ENCODE measurements at places on chromosomes 13 and 19.

DNA sequence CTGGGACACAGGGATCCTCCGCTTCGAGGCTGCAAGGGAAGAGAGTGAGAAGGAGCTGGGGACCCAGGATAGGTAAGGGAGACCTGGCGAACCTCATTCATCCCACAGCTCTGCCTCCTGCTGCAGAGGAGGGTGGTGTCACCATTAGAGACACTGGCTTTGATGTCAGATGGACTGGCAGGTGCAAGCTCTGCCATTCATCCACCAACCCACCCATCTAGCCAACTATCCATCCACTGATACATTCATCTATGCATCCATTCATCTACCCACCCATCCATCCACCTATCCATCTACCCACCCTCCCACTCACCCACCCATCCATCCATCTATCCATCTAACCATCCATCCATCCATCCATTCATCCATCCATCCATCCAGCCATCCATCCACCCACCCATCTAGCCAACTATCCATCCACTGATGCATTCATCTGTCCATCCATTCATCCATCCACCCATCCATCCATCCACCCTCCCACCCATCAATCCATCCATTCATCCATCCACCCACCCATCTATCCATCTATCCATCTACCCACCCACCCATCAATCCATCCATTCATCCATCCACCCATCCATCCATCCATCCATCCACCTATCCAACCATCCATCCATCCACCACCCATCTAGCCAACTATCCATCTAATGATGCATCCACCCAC, 5.7 kb downstream of the C19orf33 start:
- no peak for DNase-seq
- no peaks in the 10 kb centered on the region for H3K36me3 ChIP-seq
- no peaks in the 10 kb centered on the region for H3K4me1 ChIP-seq
- no peaks in the 10 kb centered on the region for H3K27me3 ChIP-seq
- no peak overlapping the region for H3K4me3 ChIP-seq
- no peak overlapping the region for H3K27ac ChIP-seq

GRCh38 chr19:42088471-42089190, 12.7 kb downstream of the ZNF574 start:
- no peaks in the 10 kb centered on the region for H3K4me1 ChIP-seq
- H3K4me3 ChIP-seq = no peak overlapping the region
- no peaks in the 10 kb centered on the region for H3K36me3 ChIP-seq

DNA sequence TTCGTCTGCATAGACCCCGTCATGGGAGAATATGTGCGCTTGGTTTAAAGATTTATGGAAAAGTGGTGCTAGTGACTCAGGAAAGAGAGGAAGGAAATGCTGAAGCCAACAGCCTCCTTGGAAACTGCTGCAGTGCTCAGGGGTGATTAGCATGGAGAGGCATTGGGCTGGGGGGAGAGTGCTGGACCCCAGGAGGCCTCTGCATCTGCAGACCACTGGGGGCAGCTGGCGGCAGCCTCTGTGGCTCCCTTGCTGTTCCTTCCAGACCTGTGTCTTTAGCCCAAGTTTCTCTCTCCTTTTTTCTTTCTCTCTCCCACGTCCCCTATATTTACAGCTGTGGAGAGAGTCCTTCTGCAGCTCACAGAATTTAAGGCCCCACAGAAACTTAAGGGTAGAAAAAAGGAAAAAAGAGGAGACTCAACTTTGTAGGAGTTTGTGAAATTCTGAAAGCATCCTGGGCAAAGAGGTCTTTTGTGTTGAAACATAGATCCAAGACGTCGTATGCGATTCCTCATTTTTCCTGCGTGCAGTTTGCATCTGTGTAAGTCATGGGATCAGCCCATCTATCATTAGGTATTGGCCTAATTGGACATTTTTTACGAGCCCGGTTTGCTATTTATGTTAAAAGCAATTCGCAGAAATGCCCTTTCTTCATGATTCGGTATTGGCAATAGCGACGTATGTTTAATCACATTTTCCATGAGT, 116.2 kb upstream of the ZNF536 start:
- no peaks in the 10 kb centered on the region for H3K36me3 ChIP-seq

- H3K4me3 ChIP-seq = no peak overlapping the region
- no peaks in the 10 kb centered on the region for H3K4me1 ChIP-seq
- H3K27me3 ChIP-seq = no peaks in the 10 kb centered on the region
- DNase-seq = no peak
These were observed 379.1 kb downstream of the SUCLA2 start for GRCh38 chr13:47621931-47622330.

GRCh38 chr13:113110852-113111315, 5.3 kb downstream of the F7 start:
- DNase-seq = no peak
- H3K27me3 ChIP-seq = peaks cover 23% of the 10 kb centered on the region
- no peak overlapping the region for H3K27ac ChIP-seq
- H3K36me3 ChIP-seq = no peaks in the 10 kb centered on the region
- peak overlapping the region; percentile 32 for H3K4me3 ChIP-seq
- peaks cover 8% of the 10 kb centered on the region for H3K4me1 ChIP-seq

DNA sequence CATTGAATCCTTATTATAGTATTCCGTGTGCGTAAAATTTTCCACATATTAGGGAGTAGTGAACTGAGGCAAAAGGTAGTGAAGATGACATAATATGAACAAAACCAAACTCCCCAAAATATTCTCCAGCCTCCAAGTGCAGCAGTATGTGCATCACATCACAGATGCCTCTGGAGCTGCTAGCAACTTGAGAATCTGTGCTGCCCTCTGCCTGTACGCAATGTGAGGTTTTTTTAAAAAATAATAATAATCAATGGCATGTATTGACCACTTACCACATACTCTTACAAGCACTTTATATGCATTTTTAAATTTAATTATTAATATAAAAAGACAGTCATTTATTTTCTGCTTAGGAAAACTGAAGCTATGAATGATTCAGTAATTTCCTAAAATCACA, 583.0 kb upstream of the SPRY2 start:
- H3K27me3 ChIP-seq = no peaks in the 10 kb centered on the region
- no peaks in the 10 kb centered on the region for H3K36me3 ChIP-seq
- no peak overlapping the region for H3K27ac ChIP-seq
- no peaks in the 10 kb centered on the region for H3K4me1 ChIP-seq
- H3K4me3 ChIP-seq = no peak overlapping the region

DNA sequence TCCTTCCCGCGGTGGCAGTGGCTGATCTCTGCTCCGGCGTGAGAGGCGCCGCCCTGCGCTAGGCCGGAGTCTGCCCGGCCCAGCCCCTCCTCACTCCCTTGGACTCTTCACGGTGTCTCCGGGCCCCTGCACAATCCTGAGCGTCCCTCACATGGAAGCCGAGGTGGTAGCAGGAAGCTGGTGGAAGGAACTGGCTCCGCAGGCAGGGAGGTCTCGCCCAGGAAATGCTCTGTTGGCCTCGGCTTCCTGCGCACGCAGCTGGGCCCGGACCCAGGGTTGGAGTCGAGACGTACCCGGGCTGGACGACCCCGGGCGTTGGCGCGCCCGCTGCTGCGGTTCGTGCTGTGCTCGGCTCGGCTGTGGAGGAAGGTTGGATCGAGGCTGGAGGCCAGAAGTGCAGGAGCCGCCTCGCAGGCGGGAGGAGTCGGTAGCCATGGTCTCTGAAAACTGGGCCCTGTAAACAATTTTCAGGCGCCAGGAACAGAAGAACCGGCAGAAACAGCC, 46.3 kb downstream of the ZNF724 start:
- H3K4me3 ChIP-seq = no peak overlapping the region
- DNase-seq = peak; percentile 9
- H3K4me1 ChIP-seq = no peaks in the 10 kb centered on the region
- no peak overlapping the region for H3K27ac ChIP-seq
- H3K36me3 ChIP-seq = no peaks in the 10 kb centered on the region
- no peaks in the 10 kb centered on the region for H3K27me3 ChIP-seq

DNA sequence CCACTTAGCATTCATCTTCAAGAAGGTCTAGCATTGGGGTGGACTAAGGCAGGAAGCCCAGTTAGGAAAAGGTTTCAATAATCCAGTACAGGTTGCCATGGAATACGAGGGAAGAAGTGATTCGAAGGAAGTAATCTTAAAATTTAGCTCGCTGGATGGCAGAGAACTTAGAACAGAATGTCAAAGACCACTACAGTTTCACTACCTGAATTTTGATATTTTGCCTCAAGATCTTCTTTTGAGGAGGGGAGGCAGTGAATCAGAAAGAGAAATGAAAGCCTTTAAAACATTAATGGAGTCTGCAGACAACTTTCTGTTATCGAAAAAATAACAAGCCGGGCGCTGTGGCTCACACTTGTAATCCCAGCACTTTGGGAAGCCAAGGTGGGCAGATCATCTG, 7.0 kb upstream of the RAB8A start:
- no peak overlapping the region for H3K27ac ChIP-seq
- DNase-seq = no peak
- no peaks in the 10 kb centered on the region for H3K4me1 ChIP-seq

- no peaks in the 10 kb centered on the region for H3K27me3 ChIP-seq
- peaks cover 4% of the 10 kb centered on the region for H3K4me1 ChIP-seq
- no peak for DNase-seq
These were observed 644.7 kb upstream of the KLF12 start for GRCh38 chr13:74778946-74779345.

Measured in H1 (cell line).